ENCODE measurements at places on chromosomes 1 and 21.

- no peak for DNase-seq
These were observed 2.5 kb upstream of the PTGER3 start for GRCh38 chr1:71049951-71050598.

DNA sequence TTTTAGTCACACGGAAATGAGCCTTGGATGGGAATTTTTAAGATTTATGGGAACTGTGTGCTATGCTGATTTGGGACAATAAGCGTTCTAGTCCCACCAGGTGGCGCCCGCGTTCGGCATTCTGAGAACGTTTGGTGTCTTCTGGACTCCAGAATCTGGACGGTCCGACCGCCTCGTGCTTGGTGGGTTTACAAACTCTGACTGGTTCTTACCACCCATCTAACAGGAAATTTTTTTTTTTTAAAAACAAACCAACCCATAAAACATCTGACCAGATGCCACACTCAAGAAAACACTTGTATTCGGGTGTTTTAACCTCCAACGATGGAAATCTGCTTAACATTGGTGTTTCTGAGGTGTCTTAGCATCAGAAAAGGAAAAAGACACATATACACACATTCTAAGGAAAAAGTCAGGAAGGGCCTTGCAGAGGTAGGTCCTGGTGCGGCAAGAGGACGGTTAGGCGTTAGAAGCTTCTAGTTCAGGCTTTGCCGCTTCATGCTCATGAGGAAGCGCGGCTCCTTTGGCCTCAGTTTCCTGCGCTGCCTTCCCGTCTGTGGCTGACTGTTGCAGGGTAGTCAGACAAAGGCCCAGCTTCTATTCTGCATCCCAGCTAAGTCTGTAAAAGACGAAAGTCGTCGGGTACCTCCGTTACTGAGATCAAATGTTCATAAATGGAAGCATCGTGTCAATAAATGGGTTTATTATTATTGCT, 814 bp upstream of the DYRK3 start:
- peak; percentile 75 for DNase-seq

DNA sequence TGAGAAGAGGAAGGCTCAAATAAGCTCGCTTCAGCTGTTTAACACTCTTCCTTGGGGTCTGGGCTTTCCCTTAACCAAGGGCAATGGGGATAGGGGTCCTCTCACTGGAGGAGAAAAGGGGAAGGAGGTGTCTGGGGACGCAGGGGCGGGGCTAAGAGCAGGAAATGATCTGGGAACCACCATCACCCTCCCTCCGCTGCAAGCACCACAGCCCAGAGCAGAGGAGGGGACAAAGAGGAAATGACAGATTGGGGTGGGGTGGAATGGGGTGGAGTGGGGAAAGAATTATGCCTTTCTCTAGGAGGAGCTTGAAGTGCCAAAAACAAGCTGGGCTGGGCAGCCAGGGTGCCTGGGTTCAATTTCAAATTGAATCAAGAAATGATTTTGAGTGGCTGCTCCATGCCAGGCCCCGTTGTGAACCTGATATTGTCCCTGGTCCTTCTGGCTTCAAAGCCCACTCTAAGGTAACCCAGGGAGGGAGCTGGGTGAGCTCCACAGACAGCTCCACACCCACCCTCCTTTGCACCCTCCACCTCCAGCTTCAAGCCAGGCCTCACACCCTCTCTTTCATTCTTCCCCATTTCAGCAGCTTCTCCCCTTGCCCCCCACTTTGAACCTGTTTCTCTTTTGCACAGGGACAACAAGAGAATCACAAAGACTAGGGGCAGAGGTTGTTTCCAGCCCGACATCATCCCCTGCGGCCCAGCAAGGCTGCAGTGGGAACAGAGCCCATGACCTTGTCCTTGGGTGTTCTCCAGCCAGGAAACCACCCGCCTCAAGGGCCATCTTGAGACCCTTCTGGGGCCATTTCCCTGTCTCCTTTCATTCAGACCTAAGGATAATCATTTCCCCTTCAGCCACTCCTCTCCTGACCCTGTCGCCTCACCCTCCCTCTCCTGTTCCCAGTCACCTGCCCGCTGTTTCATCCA, 1.1 kb downstream of the ARHGAP30 start:
- DNase-seq: peak; percentile 65

DNA sequence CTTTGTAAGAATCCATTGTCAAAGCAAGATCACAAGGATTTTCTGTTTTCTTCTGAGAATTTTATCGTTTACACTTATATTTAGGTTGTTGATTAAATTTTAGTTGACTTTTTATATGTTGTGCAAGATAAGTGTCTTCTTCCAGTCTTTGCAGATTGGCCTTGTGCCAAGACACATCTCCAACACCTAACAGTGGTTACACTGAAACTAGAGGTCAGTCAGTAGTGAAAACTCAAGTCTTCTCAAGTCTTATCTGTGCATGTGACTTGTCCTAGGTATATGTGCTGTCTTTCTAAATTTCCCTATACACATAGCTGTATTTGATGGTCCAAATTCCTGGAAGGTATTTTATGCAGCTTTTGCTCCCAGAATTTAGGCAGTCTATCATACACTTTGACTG, 1183.2 kb upstream of the B3GALT2 start:
- DNase-seq: no peak

DNA sequence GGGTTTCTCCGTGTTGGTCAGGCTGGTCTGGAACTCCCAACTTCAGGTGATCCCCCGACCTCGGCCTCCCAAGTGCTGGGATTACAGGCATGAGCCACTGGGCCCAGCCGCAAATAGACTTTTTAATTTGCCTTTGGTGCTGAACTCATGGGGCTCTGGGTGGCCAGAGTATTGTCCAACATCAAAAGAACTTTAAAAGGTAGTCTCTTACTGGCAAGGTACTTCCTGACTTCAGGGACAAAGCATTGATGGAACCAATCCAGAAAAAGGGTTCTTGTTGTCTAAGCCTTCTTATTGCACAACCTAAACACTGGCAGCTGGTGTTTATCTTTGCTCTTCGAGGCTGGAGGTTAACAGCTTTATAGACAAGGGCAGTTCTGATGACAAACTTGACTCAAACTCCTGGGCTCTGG, 3.8 kb upstream of the KTI12 start:
- no peak for DNase-seq

GRCh38 chr1:66556161-66556611, 22.2 kb downstream of the SGIP1 start:
- no peak for DNase-seq

DNA sequence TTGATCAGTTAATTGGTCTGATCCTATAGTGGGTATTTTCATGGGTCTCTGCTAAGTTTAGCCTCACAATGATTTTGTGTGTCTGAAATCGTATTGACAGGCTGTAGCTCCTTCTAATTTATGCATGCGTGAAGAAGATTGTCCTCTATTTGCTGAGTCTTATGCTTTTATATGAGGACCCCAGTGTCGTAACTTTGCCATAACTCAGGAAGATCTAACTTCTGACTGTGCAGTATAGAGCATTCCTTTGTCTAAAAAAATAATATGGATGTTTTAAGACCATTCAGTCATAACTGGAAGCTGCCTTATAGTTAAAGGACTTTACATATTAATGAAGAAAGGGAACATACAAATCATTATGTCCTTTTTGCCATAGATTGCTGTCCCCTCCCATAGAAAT, 73.3 kb downstream of the CAMTA1 start:
- DNase-seq: no peak

DNA sequence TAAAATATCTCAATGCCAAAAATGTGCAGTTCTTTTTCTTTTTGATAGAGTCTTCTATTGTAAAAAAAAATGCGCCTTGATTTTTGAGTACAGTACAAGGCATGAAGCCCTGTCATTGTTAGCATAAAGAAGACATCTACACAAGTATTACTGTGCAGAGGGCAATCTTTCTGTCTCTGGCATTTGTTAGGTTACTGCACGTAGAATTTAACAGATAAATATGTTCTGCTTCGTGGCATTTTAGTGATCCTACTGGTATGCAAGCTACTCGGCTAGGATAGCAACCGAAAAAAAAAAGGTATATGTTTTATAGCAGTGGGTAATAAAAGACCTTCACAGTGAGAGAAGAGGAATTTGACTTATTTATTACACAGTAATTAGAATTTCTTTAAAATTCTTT, 492.9 kb upstream of the ADGRL2 start:
- no peak for DNase-seq

GRCh38 chr21:37579356-37579755, 212.8 kb downstream of the DYRK1A start:
- DNase-seq: no peak

GRCh38 chr1:170765279-170765678, 101.3 kb downstream of the PRRX1 start:
- DNase-seq: no peak

DNA sequence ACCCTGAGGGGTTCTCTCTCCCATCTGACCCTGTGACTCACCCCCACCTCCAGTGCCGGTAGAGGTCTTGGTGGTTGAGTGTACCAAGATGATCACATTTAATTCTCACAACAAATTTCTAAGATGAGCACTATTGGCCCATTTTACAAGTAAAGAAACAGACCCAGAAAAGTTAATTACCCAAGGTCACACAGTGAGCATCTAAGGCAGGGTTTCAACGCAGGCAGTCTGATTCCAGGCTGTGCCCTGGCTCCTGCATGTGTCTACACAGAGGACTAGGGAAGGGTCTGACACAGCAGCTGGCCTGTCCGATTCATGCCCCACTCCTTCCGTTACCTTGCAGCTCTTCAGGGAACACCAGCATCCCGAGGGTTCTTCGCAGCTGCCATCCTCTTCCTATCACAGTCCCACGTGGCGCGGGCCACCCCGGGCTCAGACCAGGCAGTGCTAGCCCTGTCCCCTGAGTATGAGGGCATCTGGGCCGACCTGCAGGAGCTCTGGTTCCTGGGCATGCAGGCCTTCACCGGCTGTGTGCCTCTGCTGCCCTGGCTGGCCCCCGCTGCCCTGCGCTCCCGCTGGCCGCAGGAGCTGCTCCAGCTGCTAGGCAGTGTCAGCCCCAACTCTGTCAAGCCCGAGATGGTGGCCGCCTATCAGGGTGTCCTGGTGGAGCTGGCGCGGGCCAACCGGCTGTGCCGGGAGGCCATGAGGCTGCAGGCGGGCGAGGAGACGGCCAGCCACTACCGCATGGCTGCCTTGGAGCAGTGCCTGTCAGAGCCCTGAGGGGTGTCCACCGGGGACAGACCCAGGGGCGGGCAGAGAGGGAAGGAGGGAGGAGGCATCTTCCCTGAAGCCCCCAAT, 7.5 kb downstream of the NCDN start:
- DNase-seq: no peak

DNA sequence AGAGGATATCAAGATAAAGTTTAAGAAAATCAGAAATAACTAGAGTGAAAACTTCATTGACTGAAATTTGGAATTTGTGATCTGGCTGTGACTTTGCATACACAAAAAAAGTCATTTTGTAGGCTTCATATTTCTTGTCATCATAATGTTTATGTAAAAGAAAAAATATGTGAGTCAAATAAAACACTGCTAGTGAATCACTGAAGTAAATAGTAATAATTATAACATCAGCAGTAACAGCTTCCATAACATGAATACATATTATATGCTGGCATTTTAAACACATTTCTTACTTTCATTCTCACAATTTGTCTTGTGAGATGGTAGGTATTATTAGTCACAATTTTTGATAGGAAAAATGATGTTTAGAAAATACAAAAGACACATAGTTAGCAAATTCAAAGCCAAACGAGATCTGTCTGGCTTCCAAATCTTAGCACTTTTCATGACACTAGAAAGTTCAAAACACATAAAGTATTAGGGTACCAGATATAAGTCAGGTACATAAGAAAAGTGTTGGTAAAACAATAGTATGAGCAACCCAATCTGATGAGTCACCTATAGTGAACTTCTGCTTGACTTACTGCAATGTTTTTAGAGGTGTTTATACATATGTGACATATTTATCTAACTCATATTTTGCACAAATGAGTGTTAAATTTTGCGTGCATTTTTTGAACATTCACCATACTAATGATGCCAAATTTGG, 241.0 kb upstream of the SNX7 start:
- no peak for DNase-seq

- DNase-seq: peak; percentile 95
These were observed at the start of gene SEC22B for GRCh38 chr1:120176092-120176855. TSS of gene SEC22B (minus strand) at chr1:120176520. CDS start at chr1:120176381, 139 bp downstream.

GRCh38 chr1:110436635-110437034, 14.3 kb upstream of the PROK1 start:
- DNase-seq: peak; percentile 45

All from H9 (cell line).